ENCODE measurements at places on chromosomes 7 and 10.

DNA sequence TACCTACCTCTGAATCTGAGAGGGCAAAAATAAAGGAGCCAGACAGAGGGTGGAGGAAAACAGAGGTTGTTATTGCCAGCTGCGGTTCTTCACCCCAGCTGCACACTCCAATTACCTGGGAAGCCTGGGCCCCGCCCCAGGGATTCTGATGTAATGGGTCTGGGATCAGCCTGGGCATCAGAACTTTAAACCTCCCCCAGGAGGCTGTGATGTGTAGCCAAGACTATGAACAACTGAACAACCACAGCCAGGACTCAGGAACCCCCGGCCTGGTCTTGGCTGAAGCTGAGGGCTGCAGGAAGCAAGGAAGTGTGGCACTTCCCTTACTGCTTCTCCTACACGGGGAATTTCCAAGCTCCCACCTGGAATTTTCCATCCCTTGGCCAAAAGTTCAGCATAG, 89.3 kb downstream of the HIP1 start:
- H3K4me1 ChIP-seq = peaks cover 6% of the 10 kb centered on the region
- DNase-seq = no peak
- H3K27me3 ChIP-seq = no peaks in the 10 kb centered on the region
- H3K36me3 ChIP-seq = no peaks in the 10 kb centered on the region
- H3K4me3 ChIP-seq = no peak overlapping the region

DNA sequence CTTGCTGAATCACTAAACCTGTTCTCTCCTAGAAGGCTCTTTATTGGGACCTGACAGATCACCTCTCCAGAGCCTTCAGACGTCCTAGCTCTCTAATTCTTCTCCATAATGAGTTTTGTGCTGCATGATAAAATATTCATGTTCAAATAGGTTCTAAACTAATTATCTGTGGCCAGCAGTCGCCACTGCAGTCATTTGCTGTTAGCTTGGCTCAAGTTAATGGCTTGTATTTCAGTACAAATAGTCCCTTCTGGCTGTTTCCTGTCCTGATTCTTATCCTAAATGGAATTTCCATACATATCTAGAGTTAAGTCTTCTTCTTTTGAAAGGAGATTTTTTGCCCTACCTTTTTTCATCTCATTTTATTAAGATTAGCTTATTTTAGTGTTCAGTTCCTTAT, 303.2 kb downstream of the EXOC4 start:
- DNase-seq = no peak
- H3K36me3 ChIP-seq = no peaks in the 10 kb centered on the region

DNA sequence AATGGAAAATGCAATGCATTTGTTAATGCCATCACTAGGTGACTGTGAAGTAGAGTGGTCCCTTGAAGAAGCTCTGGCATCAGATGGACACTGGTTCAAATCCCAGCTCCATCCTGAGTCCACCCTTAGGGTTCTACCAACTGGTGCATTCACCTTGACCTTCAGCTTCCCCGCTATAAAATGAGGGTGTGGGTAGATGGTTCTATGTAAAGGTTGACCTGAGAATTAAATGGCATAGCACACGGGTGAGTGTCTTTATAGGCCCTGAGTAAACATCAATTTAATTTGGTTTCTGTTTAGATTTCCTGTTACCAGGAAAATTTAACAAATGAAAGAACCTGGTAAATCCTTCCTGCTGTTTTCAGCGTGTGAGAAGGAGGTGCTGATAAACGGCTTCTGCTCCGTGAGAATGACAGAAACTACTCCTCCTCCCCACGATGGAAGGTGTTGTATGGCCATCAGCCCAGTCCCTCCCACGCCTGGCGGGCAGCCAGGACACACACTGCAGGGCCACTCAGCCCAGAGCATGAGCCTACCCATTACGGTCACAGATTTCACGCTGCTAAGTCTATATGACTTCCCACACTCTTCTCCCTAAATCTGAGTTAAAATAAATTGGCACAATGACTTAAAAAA, 210.1 kb downstream of the TNS3 start:
- no peaks in the 10 kb centered on the region for H3K36me3 ChIP-seq
- DNase-seq = peak; percentile 71
- no peaks in the 10 kb centered on the region for H3K4me1 ChIP-seq

- no peaks in the 10 kb centered on the region for H3K4me1 ChIP-seq
- H3K4me3 ChIP-seq = no peak overlapping the region
- no peak for DNase-seq
- H3K36me3 ChIP-seq = no peaks in the 10 kb centered on the region
- no peaks in the 10 kb centered on the region for H3K27me3 ChIP-seq
Observed at GRCh38 chr10:132263866-132264265, 43.9 kb downstream of the STK32C start.

- H3K36me3 ChIP-seq = peaks cover 6% of the 10 kb centered on the region
- H3K4me1 ChIP-seq = peaks cover 13% of the 10 kb centered on the region
Observed at GRCh38 chr7:112452102-112452888, 2.0 kb downstream of the IFRD1 start.
